ENCODE measurements at places on chromosomes 1 and 21.

DNA sequence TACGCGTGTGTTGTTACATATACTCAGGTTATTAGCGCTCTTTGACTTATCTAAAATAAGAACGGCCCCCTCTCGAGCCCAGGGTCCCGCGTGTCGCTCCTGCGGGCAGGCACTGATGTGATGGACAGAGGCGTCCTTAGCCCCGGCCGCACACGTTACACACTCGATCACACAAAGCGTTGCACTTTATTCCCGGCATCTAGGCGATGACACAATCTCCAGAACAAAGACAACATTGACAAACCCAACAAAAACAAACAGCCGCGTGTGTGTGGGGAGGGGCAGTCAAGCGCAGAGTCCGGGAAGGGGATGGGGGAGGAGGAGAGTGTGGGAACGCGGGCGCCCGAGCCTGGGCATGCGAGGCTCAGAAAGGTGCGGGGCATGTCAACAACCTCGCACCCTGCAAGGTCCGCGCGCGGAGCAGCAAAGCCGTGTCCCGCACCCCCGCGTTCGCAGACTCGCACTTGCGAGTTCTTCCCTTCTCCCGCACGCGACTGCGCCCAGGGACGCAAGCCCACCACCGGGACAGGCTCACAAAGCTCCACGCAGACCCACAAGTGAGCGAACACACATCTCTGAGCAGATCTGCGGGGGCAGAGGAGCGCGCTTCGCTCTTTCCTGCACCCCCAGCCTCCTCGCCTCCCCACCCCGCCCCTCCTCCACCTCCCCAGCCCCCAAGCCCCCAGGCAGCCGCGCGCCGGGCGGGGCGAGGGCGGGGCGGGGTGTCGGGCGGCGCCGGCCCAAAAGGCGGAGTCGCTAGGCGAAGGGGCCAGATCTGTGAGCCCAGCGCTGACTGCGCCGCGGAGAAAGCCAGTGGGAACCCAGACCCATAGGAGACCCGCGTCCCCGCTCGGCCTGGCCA lies at the start of gene EFNA1:
Gene EFNA1, plus strand, starts transcription at position 772 of the 862 bp plus-strand sequence. CDS start 102 bp downstream, outside the sequence.
- no peak for DNase-seq

DNA sequence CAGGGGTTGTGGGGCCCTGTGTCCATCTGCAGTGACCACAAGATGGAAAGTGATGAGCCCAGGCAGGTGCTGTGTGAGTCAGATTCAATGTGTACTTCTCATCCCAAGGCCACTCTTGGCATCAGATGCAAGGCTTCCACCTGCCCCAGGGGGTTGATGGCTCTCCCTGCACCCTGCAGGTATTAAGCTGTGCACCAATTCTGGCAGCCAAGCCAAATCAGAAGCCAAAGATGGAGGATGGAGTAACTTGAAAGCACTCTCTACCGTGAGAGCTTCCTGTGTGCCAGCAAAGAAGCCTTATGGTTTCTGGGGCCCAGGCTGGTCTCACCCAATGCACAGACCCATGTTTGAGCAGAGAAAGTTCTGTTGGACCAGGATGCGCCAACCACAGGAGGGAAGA lies 44.3 kb upstream of the TENT5C start:
- DNase-seq = no peak

- DNase-seq = no peak
Observed at GRCh38 chr1:177686933-177687332, 282.9 kb downstream of the SEC16B start.

- peak; percentile 18 for DNase-seq
Observed at GRCh38 chr1:50603274-50604271, 180.3 kb upstream of the DMRTA2 start.

DNA sequence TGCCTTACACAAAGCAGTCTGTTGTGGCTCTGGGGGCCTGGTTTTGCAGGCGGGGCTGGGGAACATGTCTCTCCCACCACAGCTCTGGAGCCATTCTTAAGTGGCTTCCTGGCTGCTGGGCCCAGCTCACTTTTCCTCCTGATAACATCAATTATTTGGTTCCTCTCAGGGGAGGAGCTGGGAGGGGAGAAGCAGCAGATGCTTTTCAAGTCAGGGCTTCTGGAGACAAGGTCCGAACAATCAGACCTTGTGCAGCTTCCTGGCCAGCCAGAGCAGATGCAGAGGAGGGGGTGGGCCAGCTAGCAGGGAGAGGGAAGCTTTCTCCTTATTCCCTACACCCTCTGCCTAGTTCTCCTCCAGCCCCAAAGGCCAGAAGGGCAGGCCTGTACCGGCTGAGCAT lies 3.7 kb upstream of the PAQR6 start:
- no peak for DNase-seq

DNA sequence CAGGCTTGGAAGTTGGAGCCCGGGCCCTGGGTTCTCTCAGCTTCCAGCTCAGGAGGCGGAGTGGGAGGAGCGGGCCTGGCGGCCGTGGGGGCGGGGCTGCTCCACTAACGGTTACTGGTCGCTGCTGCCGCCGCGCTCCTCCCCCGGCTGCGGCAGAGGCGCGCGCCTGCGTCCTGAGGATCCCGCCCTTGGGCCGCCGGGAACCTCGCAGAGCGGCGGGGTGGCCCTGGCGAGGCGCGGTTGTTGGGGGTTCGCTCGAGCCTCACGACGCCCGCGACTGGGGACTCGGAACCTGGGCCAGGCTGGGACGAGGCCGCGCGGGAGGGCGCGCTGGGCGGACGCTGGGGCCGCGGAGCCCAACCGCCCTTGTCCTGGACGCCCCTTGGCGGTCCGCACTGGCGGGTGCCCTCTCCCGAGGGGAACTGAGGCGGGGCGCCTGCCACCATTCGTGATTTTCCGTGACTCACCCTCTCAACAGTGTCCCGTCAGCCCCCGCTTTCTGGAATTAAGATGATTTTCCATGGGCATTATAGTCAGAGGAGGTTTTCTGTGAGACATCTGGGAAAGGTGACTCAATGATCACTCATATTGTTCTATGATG lies 34.1 kb downstream of the OR2G3 start:
- no peak for DNase-seq

DNA sequence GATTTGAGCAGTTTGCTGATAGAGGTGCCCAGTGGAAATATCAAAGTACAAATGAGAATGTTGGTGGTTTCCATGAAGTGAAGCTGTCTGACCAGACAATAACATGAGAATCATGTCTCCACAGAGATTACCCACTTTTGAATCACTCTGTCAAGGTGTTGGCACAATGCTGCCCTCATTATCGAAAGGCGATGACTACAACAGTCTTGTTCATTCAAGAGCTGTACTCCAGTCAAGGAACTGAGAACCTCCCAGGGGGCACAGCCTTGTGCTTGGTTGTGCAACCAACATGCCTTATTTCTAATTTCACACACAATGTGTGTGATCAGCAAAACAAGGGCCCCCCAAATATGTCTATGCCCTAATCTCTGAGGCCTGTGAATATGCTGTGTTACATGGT lies 35.7 kb downstream of the ETS2 start:
- no peak for DNase-seq

All from GM04503 (cell line).